NCI-H2029 (cell line): ENCODE measurements at places on chromosomes 5 and 9.

- no peak for DNase-seq
Measured at GRCh38 chr9:70495514-70495913, 81.1 kb upstream of the KLF9 start.

DNA sequence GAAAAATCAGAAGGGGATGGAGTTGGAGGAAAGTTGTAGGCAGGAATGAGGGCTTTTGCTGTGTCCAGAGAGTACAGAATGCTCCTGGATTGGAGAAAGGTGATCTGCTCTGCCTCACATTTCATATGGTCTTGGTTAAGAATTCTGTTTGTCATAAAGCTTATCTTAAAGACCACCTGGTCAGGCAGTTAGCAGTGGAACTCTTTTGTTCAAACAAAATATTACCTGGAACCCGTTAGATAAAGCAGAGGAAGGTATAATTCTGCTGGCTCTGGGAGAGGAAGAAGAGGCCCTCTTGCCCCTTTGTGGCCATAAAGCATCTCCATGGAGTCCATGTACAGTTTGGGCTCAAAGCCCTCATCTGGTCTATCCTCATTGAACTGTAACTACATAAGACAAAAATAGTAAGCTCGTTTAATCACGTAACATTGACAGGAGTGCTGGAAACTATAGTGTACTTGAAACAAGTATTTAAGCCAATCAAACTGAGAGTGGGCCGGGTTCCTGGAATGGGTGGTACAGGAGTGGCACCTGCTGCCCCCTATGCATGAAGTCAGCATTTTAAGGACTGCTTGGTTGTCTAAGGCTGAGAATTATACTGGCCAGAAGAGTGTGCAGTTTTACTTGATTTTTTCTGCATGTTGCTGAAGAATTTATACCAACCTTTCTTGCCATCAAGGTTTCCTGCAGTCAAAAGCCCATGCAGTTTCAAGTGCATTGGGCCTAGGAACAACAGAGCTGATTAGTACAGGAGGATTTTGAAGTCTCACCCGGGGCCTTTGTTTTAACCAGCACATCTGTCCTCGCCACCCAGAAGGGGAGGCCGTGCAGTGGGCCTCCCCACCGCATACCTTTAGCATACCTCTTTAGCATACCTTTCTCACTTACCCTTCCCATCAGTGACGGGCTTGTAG lies 39.9 kb downstream of the STXBP1 start:
- DNase-seq = no peak

DNA sequence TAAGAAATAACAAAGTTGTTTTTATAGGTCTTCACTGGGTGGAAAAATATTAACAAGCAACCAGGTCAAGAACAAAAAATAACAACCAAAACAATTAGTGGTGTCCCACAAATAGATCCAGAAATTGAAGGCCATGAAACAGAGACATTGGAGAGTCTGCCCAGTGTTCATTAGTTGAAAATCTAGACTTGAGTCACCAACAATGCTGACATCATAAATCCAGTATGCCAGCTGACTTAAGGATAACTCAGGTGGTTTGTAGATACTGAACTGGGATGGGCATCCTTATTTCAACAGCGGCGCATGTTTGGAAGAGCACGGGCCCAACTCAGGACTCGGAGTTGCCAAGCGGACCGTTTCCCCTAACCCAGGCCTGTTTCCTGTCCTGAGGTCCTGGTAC lies 80.7 kb upstream of the TNFAIP8 start:
- DNase-seq = no peak

GRCh38 chr5:14414007-14414406 lies 167.6 kb upstream of the OTULINL start:
- DNase-seq = no peak

GRCh38 chr5:149561848-149562247 lies 10.6 kb upstream of the CSNK1A1 start:
- DNase-seq = peak; percentile 18

DNA sequence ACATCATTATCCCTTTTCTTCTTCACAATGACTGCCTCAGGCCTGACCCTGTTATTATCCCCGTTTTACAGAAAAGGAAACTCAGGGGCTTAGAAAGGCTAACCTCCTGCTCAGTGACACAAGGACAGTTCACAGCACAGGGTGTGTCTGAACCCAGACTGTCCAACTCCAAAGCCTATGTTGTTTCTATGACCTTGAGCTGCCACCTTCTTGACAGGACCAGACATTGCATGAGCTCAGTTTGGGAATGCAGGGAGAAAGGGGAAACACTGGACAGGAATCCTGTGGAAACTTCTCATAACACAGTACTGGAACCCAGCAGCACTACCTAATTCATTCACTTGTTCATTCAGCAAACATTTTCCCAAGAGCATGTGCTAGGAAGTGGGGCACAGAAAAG lies 472.8 kb downstream of the CDK5RAP2 start:
- no peak for DNase-seq

GRCh38 chr9:18539203-18539693 lies 65.3 kb downstream of the ADAMTSL1 start:
- DNase-seq = no peak

DNA sequence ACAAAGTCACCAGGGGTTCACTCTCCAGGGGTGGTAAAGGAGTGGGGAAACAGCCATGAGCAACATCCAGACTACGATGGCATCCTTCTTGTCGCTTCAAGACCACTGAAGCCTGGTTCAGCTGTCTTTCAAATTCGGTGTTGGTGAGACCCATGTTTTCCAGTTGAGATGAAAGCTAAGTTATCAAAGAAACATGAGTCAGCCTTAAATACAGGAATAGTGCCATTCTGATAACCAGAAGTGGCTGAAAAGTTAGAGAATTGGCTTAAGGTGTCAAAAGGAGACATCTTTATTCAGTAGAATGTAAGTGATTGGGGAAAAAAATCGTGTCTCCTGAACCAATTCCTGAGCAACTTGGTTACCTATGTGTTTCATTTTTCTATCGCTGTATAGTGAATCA lies 7.0 kb upstream of the CARD19 start:
- DNase-seq = no peak

GRCh38 chr9:125701351-125701750 lies 5.7 kb downstream of the MAPKAP1 start:
- DNase-seq = no peak

DNA sequence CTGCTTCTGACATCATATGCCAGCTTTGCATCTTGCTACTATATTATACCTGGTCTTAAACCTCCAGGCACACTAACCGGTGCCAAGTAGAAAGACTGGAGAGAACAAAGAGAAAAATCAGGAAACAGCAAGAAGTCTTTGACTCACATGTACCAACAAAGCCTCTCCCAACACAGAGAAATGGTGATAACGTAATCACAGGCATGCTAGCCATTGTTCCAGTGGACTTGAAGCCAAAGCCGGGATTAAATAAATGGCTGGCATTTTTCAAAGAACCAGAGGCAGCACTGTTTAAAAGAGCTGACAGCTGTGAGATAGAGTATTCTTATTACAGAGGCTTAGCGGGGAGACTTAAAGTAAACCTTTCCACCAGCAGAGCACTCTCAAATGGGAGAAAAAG lies 148.4 kb upstream of the NFIL3 start:
- no peak for DNase-seq

DNA sequence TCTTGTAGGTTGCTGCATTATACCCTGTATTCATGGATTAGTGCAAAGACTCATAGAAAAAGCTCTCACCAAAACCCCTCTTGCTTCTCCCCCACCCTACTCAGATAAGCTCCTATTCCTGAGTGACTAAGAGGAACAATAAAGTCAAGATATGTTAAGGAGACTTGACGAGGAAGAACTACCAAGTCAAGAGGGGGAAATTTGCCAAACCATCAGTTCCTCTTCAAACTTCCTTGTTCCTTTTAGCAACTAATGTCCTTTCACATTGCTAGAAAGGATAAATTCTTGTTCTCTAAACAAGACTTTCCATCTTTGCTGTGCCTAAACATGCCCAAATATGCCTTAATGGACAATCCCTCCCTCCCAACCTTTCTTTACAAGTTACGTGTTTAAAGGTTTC lies 27.0 kb downstream of the CNOT8 start:
- DNase-seq = no peak

- DNase-seq = no peak
Measured at GRCh38 chr9:113219969-113220368, 1.1 kb downstream of the FKBP15 start.

DNA sequence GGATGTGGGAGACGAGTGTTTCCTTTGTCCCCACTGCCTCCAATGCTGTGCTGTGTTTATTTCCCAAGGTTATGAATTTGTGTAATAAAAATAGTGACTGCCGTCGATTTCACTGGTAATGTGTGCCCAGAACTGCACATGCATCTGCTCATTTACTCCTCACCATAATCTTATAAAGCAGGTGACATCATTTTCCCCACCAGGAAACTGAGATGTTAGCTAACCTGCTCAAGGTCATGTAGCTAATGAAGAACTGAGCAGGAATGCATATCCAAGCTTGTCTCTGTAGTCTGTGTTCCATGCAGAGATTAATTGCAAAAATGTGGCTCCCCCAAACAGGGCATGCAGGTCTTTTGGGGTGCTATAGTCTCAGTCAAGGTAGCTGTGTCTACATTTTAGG lies 224.4 kb downstream of the TENT4A start:
- no peak for DNase-seq

DNA sequence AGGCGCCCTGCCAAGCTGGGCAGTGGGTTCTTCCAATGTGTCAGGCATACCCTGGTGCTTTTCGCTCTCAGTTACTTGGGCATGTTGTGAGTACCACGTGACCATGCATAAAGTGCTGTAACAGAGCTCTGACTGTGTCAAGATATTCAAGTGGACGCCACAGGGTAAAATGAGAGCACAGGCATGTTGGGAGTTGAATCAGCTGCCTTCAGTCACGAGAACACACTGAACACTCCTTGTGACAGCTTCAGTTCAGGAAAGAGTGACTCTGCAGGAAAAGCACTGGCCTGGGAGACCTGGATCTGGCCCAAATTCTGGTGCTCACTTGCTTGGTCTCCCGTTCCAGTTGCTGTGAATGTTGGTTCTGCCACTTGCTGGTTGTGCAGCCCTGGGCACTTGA lies 5.1 kb downstream of the MLANA start:
- DNase-seq = no peak
